ENCODE measurements at places on chromosomes 2 and 18.

GRCh38 chr2:68340226-68341061, 20.7 kb upstream of the CNRIP1 start:
- DNase-seq: no peak

DNA sequence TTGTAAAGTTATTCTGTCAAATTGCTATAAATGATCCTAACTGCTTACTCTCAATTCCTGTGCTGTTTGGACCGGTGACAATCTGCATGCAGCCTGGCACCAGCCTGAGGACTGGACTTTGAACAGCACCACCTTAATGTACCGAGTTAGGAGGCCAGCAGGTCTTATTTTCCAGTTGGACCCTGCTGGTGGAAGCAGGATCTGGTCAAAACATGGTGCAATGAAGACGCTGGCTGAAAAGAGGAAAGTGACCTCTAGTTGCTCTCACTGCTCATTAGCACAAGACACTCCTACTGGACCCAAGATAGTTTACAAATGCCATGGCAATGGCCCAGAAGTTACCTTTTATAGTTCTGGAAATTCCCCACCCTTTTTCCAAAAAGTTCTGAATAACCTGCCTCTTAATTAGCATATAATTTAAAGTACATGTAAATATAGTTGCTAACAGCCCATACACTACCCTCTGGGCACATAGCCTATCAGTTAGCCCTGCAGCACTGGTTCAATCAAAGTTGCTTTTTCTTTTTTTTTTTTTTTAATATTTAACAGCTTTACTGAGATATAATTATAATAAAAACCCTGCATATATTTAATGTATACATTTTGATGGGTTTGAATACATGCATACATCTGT, 35.8 kb downstream of the RBKS start:
- no peak for DNase-seq

DNA sequence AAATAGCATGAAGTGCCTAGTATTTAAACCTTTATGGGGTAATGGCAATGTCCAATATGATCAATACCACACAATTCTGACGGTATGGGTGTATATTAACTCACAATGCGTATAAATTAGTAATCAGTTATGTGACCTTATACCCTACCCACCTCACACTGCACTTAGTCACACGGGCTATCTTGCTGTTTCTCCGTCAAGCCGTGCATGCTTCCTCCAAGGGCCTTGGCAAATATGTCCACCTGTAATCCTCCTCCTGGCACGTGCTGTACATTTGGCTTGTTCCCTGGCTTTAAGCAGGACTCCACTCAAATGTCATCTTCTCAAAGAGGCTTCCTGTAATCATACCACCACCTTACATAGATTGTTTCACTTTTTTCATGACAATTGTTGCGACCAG, 12.2 kb downstream of the TNFRSF11A start:
- no peak for DNase-seq

- no peak for DNase-seq
These were observed 288.7 kb downstream of the MBD2 start for GRCh38 chr18:53935803-53936202.

Data from eye (tissue), 1 donor.